ENCODE measurements at places on chromosomes 5 and 9.
A peak's percentile ranks its signal among the peaks of the same experiment; 100 is the strongest.

DNA sequence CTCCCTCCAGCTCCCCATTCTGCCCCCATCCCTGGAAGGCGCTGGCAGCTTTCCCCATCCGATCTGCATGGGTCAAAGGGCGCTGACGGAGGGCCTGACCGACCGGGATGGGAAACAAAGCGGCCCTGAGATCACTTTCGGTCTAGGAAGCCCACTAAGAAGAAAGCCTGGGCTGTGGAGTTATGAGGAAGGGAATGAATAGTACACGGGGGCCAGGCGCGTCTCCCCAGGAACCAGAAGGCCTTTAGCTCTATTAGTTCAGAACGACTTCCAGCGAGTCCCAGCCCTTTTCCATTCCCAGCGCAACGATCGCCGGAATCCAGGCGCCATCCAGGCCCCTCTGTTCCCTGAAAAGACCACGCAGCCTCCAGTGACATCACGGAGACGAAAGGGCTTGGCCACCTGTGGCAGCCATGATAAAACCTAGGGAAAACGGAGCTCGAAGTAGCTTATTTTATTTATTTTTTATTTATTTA, 70.1 kb upstream of the CCDC180 start:
- no peak for DNase-seq

GRCh38 chr5:126233256-126233655, 190.0 kb upstream of the GRAMD2B start:
- DNase-seq = no peak

DNA sequence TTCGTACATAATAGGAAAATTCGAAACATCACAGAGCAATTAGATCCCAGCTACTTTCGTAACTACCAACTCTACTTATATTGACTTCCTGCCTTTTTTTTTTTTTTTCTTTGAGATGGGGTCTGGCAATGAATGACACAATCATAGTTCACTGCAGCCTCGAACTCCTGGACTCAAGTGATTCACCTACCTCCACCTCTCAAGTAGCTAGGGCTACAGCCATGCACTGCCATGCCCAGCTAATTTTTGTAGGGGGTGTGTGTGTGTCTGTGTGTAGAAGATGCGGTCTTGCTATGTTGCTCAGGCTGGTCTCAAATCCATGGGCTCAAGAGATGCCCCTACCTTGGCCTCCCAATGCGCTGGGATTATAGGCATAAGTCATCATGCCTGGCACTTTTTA, 5.8 kb upstream of the PAIP2 start:
- no peak for DNase-seq

DNA sequence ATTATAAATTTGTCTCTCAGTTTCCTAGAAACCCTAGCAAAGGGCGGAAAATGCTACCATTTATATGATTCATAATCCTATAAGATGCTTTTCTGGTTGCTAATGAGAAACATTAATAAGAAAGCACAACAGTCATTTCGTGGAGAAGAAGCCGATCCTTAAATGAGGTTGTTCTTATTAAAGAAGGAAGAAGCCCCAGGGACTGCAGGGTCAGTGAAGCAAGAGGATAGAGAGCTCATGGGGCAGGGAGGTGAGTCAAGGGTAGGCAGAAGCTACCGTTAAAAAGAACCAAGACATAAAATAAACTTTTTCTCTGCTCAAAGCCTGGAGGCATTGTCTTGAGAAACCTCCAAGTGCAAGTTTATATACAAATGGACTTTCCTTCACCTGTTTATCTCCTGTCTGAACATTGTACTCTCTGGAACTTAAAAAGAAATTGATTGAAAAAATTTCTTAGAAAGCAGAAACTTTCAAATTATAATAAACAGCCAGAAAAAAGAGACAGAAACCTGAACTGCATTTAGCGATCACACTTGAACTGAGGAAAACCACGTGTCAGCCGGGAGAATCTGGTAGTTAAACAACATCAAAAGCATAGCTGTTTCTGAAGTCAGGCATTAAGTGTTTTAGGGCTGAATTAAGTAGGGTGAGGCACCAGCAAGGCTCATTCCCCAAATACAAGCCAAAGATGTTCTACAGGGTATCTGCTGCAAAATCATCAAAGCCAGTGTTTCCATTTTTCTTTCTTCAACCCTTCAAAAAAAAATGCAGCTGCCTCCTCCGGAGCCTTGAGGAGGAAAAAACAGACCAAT, 21.9 kb downstream of the HTR4 start:
- no peak for DNase-seq

DNA sequence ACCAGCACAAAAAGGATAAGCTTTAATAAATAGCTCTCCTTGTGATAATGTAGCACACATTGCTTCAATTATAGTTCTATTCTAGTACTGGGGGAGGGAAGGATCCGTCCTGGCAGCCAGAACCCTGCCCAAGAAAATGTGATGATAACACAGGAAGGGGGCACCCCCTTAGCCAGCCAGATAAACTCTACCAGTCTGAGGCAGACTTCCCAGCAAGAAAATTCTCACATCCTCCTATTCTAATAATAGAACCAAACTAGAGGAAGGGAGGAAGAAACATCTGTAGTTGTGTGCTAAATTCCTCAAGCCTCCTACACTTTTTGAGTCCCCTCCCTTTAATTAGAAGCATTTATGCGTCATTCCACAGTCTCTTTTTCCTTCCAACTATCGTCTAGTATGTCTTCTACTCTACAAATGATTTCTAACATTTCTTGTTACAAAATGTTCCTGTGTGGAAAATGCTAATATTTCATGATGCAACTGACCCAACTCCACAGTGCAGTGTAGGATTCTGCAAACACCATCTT, 261.0 kb downstream of the SEMA5A start:
- peak; percentile 65 for DNase-seq

DNA sequence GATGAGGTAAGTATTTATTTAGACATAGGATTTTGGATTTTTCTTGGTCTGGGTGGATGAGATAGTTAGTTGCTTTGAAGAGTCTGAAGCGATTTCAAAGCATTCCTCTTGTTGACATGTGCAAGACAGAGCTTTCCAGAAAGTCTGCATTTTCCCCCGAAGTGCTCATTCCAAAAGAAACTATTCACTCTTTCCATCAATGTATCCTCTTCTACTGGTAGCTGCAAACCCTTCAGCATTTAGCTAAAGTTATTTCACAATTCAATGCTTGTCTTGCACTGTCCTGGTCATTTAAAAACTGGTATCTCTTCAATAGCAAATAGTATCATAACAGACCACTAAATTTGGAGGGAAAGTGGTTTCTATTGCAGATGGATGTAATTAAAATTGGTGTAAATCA, 13.0 kb downstream of the NREP start:
- peak; percentile 31 for DNase-seq

GRCh38 chr9:123525957-123526356, 170.0 kb downstream of the CRB2 start:
- no peak for DNase-seq

GRCh38 chr9:96418920-96419690, 935 bp upstream of the ZNF367 start:
- peak; percentile 41 for DNase-seq

- no peak for DNase-seq
Measured at GRCh38 chr5:176881816-176882566, 17.2 kb downstream of the HK3 start.

GRCh38 chr5:87886164-87886563, 382.5 kb downstream of the TMEM161B start:
- no peak for DNase-seq

DNA sequence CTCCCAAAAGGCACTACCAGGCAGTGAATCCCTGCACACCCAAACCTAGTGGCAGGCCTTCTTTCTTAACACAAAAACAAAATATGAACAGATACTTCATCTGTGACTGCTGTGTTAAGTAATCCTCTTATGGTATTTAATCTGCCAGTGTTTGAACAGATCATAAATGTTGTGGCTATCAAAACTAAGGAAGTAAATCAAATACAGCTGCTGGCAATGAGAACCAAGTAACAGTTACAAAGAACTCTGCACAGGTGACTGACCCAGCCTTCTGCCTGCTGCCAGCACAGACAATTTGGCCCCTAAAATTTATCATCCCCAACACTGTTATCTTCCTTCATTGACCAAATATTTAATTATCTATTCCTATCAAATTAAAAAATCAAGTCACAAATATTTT, 78.0 kb downstream of the GNAQ start:
- peak; percentile 35 for DNase-seq

GRCh38 chr5:146447734-146448380, 724 bp downstream of the TCERG1 start:
- DNase-seq = peak; percentile 28

GRCh38 chr9:88991066-88992034, at the start of gene S1PR3:
S1PR3 (plus strand) TSS chr9:88991468; CDS start chr9:89001201, 9,733 bp downstream.
- DNase-seq = no peak

GRCh38 chr9:4334410-4334813, 34.5 kb upstream of the GLIS3 start:
- peak; percentile 54 for DNase-seq

GRCh38 chr5:160398806-160399205, 1.0 kb downstream of the FAM200C start:
- DNase-seq = peak; percentile 22

DNA sequence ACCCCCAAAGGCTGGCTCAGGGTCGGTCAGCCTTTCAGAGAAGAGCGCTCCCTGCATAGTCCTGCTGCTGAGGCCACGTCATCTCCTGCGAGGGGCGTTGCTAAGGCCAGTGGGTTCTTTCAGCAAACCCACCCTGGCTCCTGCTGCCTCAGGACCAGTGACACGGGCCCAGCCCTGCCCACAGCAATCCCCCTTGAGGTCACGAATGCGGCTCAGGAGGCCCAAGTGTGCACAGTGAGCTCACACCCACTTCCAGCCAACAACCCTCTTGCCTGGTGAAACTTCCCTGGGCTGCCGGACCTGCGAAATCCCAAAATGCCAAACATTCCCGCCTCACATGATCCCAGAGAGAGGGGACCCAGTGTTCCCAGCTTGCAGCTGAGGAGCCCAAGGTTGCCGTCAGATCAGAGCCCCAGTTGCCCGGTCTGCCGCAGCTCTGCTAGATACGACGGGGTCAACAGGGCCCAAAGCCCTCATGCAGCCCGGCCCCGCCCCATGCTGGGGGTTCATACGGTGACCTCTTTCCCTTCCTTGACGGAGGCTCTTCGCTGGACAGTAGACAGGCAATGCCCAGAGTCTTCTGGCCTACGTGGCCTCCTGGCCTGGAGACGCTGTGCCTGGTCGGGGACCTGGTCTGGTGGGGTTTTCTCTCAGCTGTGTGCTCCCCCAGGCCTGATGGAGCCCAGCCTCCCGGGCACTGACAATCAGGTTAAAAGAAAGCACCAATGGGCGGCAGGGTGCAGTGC, 116.4 kb upstream of the COL5A1 start:
- no peak for DNase-seq
